H9 (cell line): ENCODE measurements at places on chromosomes 5 and 9. TPM values are rescaled to one million over a fixed set of nuclear protein-coding genes. Genes with fewer than 3 reads are reported as not detected.

TCF7 gene
- total RNA-seq = 17.2 and 18.2 TPM in 2 replicates

FBP2 gene
- total RNA-seq = not detected in 2 replicates

IL3 gene
- total RNA-seq = not detected in 2 replicates

TNFAIP8 gene
- 7.3 and 8.1 TPM in 2 replicates for total RNA-seq

MACROH2A1 gene
- 101 and 111 TPM in 2 replicates for total RNA-seq

SHISAL2B gene
- 5.0 and 5.4 TPM in 2 replicates for total RNA-seq

CDH9 gene
- total RNA-seq = 0.61 and 0.79 TPM in 2 replicates

GPR151 gene
- total RNA-seq = not detected in 2 replicates

TRPM3 gene
- total RNA-seq = 7.7 and 10.3 TPM in 2 replicates

GPR150 gene
- total RNA-seq = 0.11 TPM in 1 of 2 replicates, not detected in the other

NOTCH1 gene
- total RNA-seq = 63.7 and 71.6 TPM in 2 replicates

NME5 gene
- 0.66 and 0.96 TPM in 2 replicates for total RNA-seq

CAMK4 gene
- total RNA-seq = 6.3 and 7.9 TPM in 2 replicates

CRHBP gene
- total RNA-seq = not detected in 2 replicates

SPOCK1 gene
- 9.8 and 10.9 TPM in 2 replicates for total RNA-seq

TRIM36 gene
- total RNA-seq = 14.6 and 19.3 TPM in 2 replicates

PRR7 gene
- total RNA-seq = 9.6 and 10.2 TPM in 2 replicates

ISL1 gene
- total RNA-seq = 0.13 TPM in 1 of 2 replicates, not detected in the other

OCLN gene
- 105 and 109 TPM in 2 replicates for total RNA-seq
